ENCODE measurements at places on chromosomes 16 and 17.

GRCh38 chr16:79593074-79593531 lies 7.4 kb downstream of the MAF start:
- no peak for DNase-seq

GRCh38 chr16:58013201-58013956 lies 12.2 kb downstream of the USB1 start:
- no peak for DNase-seq

DNA sequence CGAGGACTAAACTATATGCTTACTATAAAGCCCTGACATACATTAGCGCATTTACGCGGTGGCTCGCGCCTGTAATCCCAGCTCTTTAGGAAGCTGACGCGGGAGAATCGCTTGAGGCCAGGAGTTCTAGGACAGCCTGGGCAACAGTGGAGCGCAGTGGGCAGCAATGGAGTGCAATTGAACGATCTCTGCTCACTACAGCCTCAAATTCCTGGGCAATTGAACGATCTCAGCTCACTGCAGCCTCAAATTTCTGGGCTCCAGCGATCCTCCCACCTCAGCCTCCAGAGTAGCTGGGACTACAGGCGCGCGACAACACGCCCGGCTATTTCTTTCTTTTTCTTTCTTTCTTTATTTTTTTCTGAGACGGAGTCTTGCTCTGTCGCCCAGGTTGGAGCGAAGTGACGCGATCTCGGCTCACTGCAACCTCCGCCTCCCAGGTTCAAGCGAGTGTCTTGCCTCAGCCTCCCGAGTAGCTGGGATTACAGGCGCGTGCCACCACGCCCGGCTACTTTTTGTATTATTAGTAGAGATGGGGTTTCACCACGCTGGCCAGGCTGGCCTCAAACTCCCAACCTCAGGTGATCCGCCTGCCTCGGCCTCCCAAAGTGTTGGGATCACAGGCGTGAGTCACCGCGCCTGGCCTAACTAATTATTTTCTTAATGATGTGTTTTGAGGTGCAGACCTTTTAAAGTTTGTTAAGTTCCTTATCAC lies 506 bp upstream of the COG7 start:
- no peak for DNase-seq

GRCh38 chr17:37339321-37339720 lies 36.5 kb upstream of the C17orf78 start:
- no peak for DNase-seq

Measured in stimulated activated CD8-positive, alpha-beta memory T cell treated with anti-CD3 and anti-CD28 coated beads, Interleukin-15, amount 100 ng/mL, for 48 hours (primary cell).